Panc1 (cell line): ENCODE measurements at places on chromosomes 13 and 19.

DNA sequence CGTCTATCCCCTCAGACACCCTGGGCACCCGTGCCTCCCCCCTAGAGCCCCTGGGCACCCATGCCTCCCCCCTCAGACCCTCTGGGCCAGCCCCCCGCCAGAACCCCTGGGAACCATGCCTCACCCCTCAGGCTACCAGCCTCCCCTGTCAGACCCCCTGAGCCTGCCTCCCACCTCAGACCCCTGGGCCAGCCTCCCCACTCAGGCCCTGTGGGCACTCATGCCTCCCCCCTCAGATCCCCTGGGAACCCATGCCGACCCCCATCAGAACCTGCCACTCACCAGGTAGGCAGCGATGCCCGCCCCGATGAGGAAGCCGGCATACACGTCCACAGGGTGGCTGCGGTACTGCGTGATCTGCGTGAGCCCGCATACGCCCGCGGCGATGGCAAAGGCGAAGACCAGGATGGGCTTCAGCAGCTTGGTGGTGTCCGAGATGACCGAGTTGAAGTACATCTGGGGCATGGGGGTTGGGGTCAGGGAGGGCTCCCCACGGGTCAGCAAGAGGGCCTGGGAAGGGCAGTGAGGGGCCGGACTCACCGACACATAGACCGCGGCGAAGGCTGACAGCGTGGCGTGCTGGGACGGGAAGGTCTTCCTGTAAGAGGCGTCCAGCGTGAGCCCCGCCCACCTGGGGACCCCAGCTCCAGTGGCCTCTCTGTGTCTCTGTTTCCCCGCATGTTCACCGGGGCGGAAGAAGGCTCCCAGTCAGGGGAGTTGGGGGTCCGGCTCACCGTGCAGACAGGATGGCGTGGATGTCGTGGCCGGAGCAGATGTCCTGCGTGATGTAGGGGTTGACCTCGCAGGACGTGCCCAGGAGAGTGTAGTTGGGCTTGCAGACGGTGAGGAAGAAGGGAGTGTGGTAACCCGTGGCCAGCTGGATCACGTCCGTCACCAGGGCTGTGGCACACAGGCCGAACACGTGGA is 7.3 kb downstream of the PLPPR3 start:
- DNase-seq, result no peak

GRCh38 chr19:55454787-55455243 is 6.6 kb downstream of the ISOC2 start:
- DNase-seq, result no peak

DNA sequence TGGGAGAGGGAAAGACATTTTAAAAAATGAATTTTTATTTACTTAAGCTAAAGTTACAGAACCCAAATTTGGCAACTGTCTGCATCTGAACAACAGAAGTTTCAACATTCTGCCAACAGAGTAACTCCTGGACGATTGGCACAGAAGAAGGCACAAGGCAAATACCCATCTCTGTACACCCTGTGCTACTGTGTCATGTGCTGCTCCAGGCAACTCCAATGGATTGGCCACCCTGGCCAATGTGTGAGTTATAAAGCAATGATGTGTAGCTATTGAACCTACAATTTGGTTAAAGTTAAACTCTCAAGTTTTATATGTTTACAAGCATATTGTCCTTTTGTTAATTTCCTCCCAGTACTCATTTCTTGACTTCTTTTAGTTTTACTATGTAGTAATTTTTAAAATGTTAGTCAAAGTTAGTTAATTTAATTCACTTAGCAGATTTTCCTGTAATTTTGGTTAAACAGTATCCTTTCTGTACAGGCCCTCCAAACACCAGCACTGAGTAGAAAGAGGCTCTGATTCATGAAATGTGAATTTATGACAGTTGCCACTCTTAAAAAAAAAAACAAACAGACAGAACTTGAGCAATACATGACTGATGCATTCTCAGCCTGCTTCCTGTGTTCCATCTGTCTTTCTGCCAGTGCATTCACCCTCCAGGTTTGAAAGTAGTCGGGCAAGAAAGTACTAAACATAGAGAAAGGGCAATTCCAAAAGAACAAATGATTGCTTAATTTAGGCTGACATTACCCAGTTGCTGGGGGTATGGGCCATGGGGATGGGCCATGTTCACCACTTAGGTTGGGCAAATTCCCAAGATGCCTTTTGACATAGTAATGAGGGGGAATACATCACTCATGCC is 5.9 kb downstream of the STARD13 start:
- DNase-seq, result no peak

- no peak for DNase-seq
Measured at GRCh38 chr13:41610404-41610803, 153.1 kb downstream of the RGCC start.

GRCh38 chr13:75959861-75960481 is 323.8 kb downstream of the LMO7 start:
- no peak for DNase-seq

- DNase-seq, result no peak
Measured at GRCh38 chr13:111251646-111252445, 68.6 kb upstream of the TEX29 start.
